ENCODE measurements at places on chromosomes 4 and X. TPM values are rescaled to one million over a fixed set of nuclear protein-coding genes. Genes with fewer than 3 reads are reported as not detected.
A peak's percentile ranks its signal among the peaks of the same experiment; 100 is the strongest.

Gene RNF4
- total RNA-seq: 69.0 TPM

Gene RAB41
- total RNA-seq: not detected

Gene XPNPEP2
- 0.32 TPM for total RNA-seq

Gene VCX3B
- not detected for total RNA-seq

Gene ADGRL3
- total RNA-seq: 1.5 TPM

Gene MYOZ2
- total RNA-seq: 0.18 TPM

Gene TRO
- not detected for total RNA-seq

Gene MID1
- total RNA-seq: 61.3 TPM

Gene ERAS
- total RNA-seq: not detected

Gene TEX13D
- not detected for total RNA-seq

Gene NALF2
- 3.1 TPM for total RNA-seq

Gene NR0B1
- total RNA-seq: not detected

DNA sequence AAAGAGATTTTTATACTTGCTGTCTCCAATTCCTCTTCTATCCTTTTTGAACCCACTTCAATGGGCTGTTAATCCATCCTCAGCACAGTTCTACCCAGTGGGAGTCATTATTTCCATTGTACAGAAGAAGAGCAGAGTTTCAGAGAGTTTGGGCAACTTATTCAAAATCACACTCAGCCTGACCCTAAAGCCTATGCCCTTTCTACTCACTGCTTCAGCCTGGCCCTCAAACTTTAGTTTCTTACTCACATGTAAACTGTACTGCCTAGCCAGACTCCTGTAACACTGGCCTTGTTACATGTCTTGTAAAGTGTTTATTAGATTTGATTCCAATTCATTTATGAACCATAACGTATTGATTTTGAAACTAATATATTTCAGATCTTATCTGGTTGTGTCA, 25.1 kb upstream of the USO1 start:
- DNase-seq: no peak

DNA sequence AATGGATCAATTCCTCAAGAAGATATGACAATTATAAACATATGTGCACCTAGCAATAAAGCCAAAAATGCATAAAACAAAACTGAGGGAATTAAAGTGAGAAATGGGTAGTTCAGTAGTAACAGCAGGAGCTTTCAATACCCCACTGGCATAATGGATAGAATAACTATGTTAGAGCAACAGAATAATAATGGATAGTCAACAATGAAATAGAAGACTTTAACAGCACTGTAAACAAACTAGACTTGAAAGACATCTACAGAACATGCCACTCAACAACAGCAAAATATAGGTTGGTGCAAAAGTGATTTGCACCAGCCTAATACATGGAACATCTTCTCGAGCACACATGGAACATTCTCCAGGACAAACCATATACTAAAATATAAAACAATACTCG, 20.0 kb upstream of the MBNL3 start:
- no peak for DNase-seq

- DNase-seq: no peak
Measured at GRCh38 chrX:123975180-123975579, 13.7 kb downstream of the STAG2 start.

GRCh38 chr4:16079046-16079445, 4.8 kb downstream of the PROM1 start:
- DNase-seq: no peak

DNA sequence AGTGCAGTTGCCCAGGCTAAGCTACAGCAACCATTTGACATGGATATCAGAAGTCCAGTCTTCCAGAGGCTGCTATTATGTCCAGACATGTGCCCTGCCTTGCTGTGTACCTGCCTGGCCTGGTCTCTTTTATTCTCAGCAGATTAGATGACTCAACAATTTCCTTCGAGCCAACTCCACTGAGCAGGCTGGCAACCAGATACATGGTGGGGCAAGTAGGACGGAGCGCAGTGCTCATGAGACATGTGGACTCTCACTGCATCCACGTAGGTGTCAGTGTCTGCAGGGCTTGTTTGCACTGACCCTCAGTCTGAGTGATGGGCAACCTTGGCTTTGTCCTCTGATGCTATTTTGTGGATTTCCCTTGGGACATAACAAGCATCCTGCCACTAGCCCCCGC, 7.2 kb upstream of the MAGEA11 start:
- no peak for DNase-seq

GRCh38 chr4:53693909-53694308, 102.6 kb upstream of the LNX1 start:
- no peak for DNase-seq

DNA sequence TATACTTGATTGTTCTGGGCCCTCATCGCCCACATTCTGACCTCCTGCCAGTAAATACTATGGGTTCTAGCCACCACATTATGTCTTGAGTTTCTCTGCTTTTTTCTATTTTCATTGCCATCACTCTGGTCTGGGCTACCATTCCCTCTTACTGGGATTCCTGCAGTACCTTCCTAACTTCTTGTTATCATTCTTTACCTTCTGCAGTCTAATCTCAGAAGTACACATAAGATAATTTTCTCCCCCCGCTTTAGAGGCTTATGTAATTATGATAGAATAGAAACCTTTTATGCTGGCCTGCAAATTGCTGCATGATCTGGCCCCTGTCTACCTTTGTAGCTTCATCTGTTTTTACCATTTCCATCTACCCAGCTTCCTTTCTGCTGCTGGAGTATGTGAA, 19.2 kb downstream of the STIM2 start:
- no peak for DNase-seq

DNA sequence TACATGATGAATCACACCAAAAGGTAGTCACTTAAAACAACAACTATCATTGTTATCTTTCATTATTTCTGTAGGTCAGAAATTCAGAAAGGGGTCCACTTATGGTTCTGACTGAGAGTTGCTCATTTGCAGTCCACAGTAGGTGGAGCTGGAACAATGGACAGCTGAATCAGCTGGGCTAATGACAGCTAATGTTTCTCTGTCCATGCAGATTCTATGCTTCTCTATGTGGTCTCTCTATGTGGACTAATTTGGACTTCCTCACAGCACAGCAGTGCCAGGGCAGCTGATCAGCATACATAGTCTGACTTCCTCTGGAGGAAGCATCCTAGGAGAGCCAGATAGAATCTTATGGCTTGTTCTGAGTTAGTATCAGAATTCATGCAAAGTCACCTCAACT, 131.7 kb upstream of the INTU start:
- DNase-seq: no peak

GRCh38 chr4:174616661-174617060, 94.4 kb upstream of the HPGD start:
- DNase-seq: no peak

DNA sequence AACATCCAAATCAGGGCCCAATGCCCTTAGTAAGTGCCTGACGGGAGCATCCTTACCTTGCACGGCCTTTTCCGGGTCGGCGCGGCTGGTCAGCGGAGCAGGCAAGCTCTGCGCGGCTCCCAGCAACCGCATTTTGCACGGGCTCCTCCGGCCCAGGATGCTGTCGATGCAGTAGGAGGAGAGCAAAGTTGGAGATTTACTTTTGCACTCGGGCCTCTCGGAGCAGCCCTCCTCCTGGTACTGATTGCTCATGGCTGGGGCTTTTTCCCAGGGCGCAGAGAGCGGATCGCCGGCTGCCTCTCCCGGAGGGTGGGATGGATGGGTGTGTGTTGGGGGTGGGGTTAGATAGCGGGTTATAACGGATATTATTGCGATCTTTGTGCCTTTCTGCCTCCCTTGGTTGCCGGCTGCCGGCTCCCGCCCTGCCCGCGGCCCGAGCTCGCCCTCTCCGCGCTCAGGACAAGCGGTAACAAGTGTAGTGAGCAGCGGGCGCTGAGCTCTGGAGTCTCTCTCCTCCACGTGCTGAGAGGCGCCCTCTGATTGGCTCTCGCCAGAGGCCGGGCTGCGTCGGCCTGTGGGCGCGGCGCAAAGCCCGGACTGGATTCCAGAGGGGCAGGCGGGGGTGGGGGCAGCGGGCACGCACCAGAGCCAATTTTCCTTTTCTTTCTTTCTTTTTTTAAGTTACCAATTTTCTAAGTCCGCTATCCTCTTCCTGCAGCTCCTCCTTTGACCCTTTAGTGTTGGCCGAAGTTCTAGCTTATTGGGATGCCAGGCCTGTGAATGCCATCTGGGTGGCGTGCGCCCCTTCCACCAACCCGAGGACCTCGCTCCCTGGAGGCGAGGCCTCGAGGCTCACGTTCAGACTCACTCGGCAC, at the start of gene ARX:
ARX (minus strand) TSS at position 480 of the 875 bp plus-strand sequence; CDS start at position 252, 228 bp downstream.
- peak; percentile 72 for DNase-seq

DNA sequence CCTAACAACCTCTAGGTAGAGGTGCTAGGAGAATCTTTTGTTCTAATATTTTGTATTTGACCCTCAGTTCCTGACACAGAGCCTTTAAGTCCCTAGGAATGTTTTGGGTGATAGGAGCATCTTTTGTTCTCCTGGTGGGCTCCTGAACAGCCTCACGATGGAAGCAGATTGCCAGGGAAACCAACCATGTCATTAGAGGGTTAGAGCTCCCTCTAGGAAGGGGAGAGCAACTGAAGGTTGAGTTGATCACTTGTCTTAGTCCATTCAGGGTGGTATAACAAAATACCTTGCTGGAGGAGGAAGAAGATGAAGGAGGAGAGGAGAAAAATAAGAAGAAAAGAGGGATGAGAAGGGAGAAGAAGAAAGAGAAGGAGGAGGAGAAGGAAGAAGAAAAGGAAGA, 9.2 kb downstream of the VCX start:
- no peak for DNase-seq

GRCh38 chr4:121980643-121981042, 28.8 kb upstream of the TRPC3 start:
- DNase-seq: no peak

GRCh38 chrX:29858714-29859113, 356.6 kb upstream of the MAGEB2 start:
- DNase-seq: no peak

GRCh38 chr4:100977746-100978397, 369.5 kb downstream of the PPP3CA start:
- DNase-seq: no peak

DNA sequence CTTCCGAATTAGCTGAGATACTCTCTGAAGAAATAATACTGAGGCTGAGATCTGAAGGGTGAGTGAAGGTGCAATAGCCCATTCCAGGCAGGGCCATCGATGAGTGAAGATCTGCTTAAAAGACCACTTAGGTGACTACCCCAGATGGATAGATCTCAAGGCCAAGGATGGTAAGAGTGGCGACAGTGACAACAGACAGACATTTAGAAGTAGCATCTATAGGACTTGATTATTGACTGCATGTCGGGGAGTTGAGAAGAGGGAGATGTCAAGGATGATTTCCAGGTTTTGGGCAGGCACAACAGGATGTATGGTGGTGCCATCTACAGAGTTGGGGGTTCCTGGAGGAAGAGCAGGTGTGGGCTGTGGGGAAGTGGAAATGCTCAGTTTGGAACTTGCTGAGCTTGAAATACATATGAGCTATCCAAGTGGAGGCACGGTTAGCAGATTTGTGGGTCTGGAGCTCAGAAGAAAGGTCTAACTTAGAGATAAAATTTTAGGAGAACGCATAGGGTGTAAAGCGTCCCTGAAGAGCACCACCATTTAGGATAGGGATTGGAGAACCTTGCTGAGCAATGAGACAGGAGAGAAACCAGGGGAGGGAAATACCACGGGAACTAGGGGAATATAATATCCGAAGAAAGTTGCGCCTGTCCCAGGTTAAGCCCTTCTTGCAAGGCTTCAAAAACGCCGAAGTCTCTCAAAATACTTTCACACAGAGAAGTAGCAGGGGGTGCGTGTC, 688 bp downstream of the UFSP2 start:
- no peak for DNase-seq

- DNase-seq: no peak
Measured at GRCh38 chr4:75935628-75936027, 5.2 kb downstream of the NAAA start.

- no peak for DNase-seq
Measured at GRCh38 chr4:20354120-20354519, 102.4 kb downstream of the SLIT2 start.

GRCh38 chr4:169269916-169270809, 593 bp downstream of the SH3RF1 start:
- peak; percentile 47 for DNase-seq

DNA sequence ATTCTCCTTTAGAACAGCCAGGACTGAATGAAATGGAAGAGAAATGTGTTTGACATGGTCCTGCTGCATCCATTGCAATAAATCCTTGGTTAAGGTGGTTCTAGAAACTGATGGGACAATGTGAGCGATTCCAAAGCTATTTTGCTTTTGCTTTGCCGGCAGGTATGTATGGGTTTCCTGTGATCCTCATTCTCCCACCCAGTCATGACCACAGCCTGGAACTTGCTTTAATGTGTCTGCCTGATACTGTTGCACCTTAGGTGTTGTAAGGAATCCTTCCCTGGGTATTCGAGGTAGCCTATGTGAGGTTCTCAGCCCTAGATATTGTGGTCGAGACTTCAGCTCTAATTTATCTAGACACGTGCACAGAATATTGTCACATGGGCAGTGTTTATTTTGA, 86.1 kb downstream of the ZNF518B start:
- no peak for DNase-seq

DNA sequence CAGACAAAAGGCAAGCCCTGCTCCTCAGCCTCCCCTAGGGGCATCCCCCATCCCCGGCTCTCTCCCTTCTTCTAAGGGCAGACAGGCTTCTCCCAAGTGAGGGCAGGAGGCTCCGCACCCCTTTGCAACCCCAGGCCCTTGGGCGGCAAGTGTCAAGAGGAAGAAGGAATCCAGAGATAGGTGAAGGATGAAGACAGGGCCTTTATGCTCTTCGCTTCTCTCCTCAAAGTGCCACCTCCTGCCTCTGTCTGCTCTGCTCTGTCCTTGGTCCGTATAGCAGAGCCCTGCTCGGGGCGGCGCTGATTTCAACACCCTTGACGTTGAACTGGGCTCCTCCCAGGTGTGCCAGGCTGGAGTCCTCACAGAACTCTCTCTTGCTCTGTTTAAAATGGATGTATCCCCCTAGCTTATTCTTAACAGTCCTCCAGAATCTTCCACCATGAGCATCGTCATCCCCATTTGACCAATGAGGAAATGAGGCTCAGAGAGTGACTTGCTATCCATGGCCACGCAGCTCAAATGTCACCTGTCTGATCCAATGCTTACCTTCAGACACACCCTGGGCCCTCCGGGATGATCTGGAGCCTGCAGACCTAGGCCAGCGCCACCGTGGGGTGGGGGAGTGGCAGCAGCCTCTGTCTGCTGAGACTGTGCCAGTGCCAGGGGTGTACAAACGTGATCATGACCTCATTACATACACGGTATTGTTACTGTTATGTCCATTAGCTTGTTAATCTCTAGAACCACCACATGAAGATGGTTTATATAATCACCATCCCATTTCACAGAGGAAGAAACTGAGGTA, 99.8 kb downstream of the PHKA2 start:
- DNase-seq: peak; percentile 6

GRCh38 chr4:89373394-89373793, 65.8 kb upstream of the GPRIN3 start:
- no peak for DNase-seq

- no peak for DNase-seq
Measured at GRCh38 chrX:155216940-155217440, 730 bp downstream of the VBP1 start.

DNA sequence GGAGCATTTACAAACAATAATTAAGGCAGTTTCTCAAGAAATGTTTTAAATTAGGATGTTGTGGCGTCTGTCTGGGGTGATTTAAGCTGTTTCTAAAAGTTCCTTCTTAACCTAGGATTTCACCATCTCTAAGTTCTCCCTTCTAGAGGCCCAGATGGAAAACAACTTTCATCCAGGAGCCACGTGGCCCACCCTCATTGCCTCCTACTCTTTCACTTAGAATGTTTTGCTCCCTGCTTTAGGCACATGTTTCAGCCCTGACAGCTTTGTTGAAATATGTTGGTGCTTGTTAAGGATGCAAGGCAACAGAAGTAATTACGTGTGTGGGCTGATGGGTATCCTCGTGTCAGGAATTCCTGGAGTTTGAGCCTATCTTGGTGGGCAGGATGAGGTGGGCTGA, 131.3 kb downstream of the GUCY2F start:
- no peak for DNase-seq

GRCh38 chrX:1778817-1779216, 164.0 kb downstream of the ASMT start:
- no peak for DNase-seq

All from Caco-2 (cell line).